ENCODE measurements at places on chromosomes 4 and X.
A peak's percentile ranks its signal among the peaks of the same experiment; 100 is the strongest.

GRCh38 chr4:182808673-182809416 lies 108.3 kb downstream of the DCTD start:
- peak; percentile 38 for DNase-seq

GRCh38 chr4:162485486-162485885 lies 321.7 kb upstream of the FSTL5 start:
- no peak for DNase-seq

DNA sequence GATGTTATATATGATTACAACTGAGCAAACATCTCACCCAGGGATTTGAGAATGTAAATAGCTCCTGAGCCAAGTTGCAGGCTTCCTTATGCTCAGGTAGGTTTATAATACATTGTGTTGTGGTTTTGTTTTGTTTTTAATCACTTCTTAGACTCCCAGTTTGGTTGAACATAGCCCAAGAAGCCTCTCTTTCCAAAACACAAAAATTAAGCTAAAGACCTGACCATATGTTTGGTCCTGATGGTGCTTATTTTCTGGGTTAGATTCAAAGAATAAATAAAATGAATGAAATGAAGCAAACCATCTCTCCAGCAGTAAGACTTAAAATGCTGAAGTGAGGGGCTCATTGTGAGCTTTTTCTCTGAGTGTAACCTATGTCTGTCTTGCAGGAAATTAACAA lies 93.5 kb downstream of the GRXCR1 start:
- no peak for DNase-seq

- DNase-seq = no peak
Measured at GRCh38 chrX:53268173-53268572, 13.2 kb downstream of the IQSEC2 start.

DNA sequence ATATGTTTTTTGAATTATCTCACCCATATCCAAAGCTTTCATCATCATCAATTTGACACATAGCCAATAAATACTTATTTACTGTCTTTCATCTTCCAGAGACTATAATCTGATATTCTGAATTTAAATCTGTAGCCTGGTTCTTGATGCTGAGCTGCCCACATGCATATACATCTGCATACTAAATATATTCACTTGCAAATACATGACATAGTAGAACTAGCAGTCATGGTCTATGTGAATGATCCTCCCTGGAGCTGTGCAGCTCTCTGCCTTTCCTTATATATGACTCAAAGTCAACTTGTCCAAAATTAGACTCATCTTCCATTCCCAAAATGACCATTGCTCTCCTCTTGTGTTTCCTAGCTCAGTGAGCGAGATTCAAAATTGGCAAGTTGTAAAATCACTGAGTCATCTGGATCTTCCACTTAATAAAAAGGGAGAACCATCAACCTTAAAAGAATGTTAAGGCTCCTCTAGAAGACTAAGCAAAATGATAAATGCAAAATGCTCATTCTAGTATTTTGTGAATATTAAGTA lies 448.2 kb downstream of the PPARGC1A start:
- no peak for DNase-seq

GRCh38 chrX:2503591-2504500 lies 3.1 kb upstream of the DHRSX start:
- no peak for DNase-seq

- no peak for DNase-seq
Measured at GRCh38 chr4:126269106-126269505, 954.4 kb downstream of the FAT4 start.

GRCh38 chrX:37361596-37361995 lies 12.4 kb downstream of the PRRG1 start:
- no peak for DNase-seq

GRCh38 chrX:78455901-78456300 lies 128.5 kb upstream of the CYSLTR1 start:
- no peak for DNase-seq

All from T-helper 1 cell (primary cell).